ENCODE measurements at places on chromosomes 16 and 17. TPM values are rescaled to one million over a fixed set of nuclear protein-coding genes. Genes with fewer than 3 reads are reported as not detected.

Gene ACSM5
- not detected for total RNA-seq

Gene MXRA7
- 179 TPM for total RNA-seq

Gene LLGL2
- 6.9 TPM for total RNA-seq

Gene HS3ST3A1
- total RNA-seq: 7.6 TPM

Gene KCNJ16
- 0.73 TPM for total RNA-seq

Gene TBC1D3E
- not detected for total RNA-seq

Gene G6PC1
- total RNA-seq: not detected

Gene HAP1
- total RNA-seq: 0.52 TPM

Gene FBXL16
- 3.7 TPM for total RNA-seq

Gene FUS
- total RNA-seq: 309 TPM

Gene FCSK
- 9.7 TPM for total RNA-seq

Gene ALOXE3
- total RNA-seq: 0.82 TPM

Gene SERPINF2
- 0.29 TPM for total RNA-seq

Gene TNFRSF12A
- total RNA-seq: 262 TPM

Gene WFIKKN1
- total RNA-seq: 0.89 TPM

Gene HNF1B
- total RNA-seq: 15.6 TPM

Gene CRK
- 83.5 TPM for total RNA-seq

Gene ABCC11
- 0.29 TPM for total RNA-seq

Gene KRTAP4-9
- not detected for total RNA-seq

Gene NACA2
- total RNA-seq: not detected

Gene RSPRY1
- 76.8 TPM for total RNA-seq

Gene KRT40
- not detected for total RNA-seq

Gene MPV17L
- 0.65 TPM for total RNA-seq

Gene TELO2
- total RNA-seq: 22.0 TPM

Gene ASPA
- total RNA-seq: not detected

Gene ZG16B
- not detected for total RNA-seq

Gene PIGQ
- total RNA-seq: 22.2 TPM

Gene SLC25A39
- total RNA-seq: 80.6 TPM

Gene TEX14
- 0.09 TPM for total RNA-seq

Gene SLC5A2
- total RNA-seq: not detected

Gene HSD17B2
- not detected for total RNA-seq

Gene HOXB13
- not detected for total RNA-seq

Gene SLC12A3
- total RNA-seq: 0.18 TPM

Gene SMTNL2
- total RNA-seq: 0.18 TPM

Gene SLC9A5
- 2.4 TPM for total RNA-seq

Gene ALOX12
- total RNA-seq: not detected

Gene RAP1GAP2
- 7.8 TPM for total RNA-seq

Gene SKAP1
- not detected for total RNA-seq

Gene VAMP2
- 28.0 TPM for total RNA-seq

Gene HP
- total RNA-seq: not detected

Gene CCR7
- total RNA-seq: not detected

Gene MT1F
- not detected for total RNA-seq

Gene LITAF
- 120 TPM for total RNA-seq

Gene RPL13
- 1,239 TPM for total RNA-seq

Gene DLX4
- total RNA-seq: not detected

Gene PRR35
- 0.09 TPM for total RNA-seq
